ENCODE measurements at places on chromosomes 4 and X. TPM values are rescaled to one million over a fixed set of nuclear protein-coding genes. Genes with fewer than 3 reads are reported as not detected.

DUSP21 gene
- not detected for total RNA-seq

IDUA gene
- 28.0 TPM for total RNA-seq

ETDC gene
- total RNA-seq: not detected

USP17L17 gene
- not detected for total RNA-seq

TRAPPC11 gene
- 40.3 TPM for total RNA-seq

OPRPN gene
- total RNA-seq: not detected

SASH3 gene
- total RNA-seq: 14.0 TPM

FAM9C gene
- total RNA-seq: not detected

EDA2R gene
- total RNA-seq: 1.2 TPM

FDCSP gene
- not detected for total RNA-seq

UGT2A1 gene
- total RNA-seq: not detected

PDGFC gene
- 19.4 TPM for total RNA-seq

TRPC3 gene
- 0.98 TPM for total RNA-seq

NPY5R gene
- not detected for total RNA-seq

UCP1 gene
- total RNA-seq: not detected

SOWAHD gene
- not detected for total RNA-seq

PSAPL1 gene
- total RNA-seq: not detected

RAB9B gene
- 0.98 TPM for total RNA-seq

FAM241A gene
- 3.4 TPM for total RNA-seq

ADRA2C gene
- 17.2 TPM for total RNA-seq

TMEM129 gene
- 50.6 TPM for total RNA-seq

NHSL2 gene
- 12.3 TPM for total RNA-seq

C4orf36 gene
- not detected for total RNA-seq

MAGEC2 gene
- not detected for total RNA-seq

SOX3 gene
- not detected for total RNA-seq

XG gene
- 5.9 TPM for total RNA-seq

CSN1S1 gene
- not detected for total RNA-seq

FAM47E gene
- 0.49 TPM for total RNA-seq

GLRA2 gene
- not detected for total RNA-seq

PCDH18 gene
- 32.9 TPM for total RNA-seq

PLP1 gene
- total RNA-seq: 8.8 TPM

SMIM10 gene
- 13.8 TPM for total RNA-seq

LEF1 gene
- 12.5 TPM for total RNA-seq

DSPP gene
- total RNA-seq: not detected

CTAG1A gene
- total RNA-seq: not detected

PDGFRA gene
- total RNA-seq: 141 TPM

SULT1B1 gene
- 1.7 TPM for total RNA-seq

AKAP4 gene
- total RNA-seq: not detected

DRD5 gene
- not detected for total RNA-seq

Measured in vagina (tissue), 2 donors.